Esophagus squamous epithelium (tissue), 5 donors: ENCODE measurements at places on chromosomes 6 and 20.

DNA sequence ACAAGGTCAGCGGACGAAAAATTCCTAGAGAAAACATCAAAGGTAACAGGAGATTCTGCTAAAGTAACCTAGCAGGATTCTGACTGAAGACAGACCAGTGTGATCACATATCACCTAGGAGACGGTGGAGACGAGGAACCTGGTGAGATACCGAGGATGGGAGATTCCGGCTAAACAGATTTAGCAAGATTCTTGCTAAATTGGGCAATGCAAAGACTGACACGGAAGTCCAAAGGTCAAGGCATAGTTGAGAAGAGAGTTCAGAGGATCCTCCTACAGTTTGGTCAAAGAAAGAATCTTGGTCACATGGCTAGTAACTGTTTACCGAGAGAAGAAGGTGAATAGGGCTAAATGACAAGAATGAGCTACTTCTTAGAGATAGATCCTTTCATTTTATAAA is 61.1 kb downstream of the TMEM170B start:
- no peak for DNase-seq

DNA sequence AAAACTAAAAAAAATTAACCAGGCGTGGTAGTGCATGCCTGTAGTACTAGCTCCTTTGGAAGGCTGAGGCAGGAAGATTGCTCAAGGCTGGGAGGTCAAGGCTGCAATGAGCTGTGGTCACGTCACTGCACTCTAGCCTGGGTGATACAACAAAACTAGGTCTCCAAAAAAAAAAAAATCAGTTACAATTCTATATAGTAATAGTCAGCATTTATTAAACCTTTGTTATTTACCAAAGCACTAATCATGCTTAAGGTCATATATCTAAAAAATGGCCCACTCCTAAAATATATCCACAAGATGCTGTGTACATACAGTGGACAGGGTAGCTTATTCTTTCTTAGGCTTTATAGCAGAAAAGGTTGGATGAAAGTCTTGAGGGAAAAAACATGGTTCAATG is 152.4 kb downstream of the TFAP2A start:
- no peak for DNase-seq

DNA sequence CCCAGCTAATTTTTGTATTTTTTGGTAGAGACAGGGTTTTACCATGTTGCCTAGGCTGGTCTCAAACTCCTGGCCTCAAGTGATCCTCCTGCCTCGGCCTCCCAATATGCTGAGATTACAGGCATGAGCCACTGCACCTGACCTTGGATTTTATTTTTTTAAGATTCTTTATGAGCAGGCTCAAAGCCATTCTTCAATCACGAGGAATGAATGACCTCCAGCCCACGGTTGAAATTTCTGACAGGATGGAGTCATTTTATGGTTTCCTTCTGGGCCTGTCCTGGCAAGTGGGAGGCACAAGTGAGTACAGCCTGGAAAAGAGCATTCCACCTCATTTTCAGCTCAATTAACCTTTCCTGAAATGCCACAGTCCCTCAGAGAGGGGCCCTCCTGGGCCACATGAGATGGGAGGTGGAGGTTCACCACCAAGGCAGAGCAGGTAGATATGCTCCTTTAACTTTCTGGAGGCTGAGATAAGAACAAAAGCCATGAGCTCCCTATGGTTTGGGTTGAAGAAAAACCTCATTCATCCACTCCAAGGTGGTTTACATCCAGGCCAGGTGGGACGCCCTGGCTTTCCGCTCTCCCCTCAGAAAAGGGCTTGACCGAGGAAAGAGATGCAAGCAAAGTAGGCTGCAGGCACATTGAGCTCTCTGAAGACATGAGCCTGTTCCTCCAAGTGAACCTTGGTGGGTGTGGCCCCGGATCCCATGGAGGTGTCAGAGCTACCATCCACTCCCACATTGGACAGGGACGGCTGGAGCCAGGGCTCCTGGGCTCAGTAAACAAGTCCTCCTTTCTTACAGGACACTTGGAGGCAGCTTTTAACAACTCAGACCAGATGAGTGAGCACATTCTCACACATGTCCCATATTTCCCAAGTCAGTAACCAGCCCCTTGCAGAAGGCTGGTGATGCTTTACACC is 208.5 kb upstream of the SSTR4 start:
- no peak for DNase-seq

DNA sequence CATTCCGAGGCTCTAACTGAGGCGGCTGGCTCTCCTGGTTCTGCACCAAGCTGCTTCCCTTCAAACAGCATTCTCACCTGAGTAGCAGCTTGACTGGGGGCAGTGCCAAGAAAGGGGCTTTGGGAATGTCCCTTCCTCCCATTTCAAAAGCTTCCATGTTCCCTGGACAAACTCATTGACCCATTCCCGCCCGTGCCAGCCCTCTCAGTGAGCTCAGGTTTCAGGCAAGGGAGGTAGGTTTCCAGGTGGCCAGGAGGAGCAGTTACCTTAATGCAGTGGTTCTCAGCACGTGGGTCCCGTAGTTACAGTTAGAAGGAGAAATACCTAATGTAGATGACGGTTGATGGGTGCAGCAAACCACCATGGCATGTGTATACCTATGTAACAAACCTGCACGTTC is 135.2 kb downstream of the ELOVL4 start:
- no peak for DNase-seq

DNA sequence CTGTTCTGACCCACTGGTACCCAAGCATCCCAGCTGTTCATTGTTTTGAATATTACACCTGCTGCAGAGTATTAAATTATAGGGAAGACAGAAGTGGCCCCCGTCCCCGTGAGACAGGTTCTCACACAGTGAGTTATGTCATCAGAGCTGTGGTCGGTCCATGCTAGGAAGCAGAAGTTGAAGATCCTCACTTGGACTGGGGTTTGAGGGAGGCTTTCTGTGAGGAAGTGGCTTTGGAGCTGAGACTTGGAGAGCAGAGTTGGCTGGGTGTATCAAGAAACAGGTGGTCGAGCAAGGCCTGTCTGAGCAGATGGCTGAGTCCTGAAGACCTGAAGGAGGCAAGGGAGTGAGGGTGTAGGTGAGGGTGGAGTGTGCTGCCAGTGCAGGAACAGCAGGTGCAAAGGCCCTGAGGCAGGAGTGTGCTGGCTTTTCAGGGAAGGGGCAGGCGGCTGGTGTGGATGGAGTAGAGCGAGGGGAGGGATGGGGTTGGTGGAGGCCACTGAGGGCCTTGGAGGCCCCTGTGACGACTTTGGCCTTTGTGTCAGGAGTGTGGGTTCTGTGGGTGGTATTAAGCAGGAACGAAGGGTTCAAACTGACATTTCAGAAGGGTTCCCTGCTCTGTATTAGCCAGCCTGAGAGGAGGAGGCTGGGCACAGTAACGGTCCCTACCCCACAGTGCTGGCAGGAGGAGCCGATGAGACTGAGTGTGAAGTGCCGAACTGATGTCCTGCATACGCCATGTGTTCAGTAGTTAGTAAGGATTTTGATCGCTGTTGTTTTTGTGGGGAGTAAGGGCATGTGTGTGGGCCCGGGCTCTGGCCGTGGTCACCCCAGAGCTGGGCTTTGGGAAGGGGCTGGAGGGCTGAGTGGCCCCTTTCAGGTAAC is 11.8 kb downstream of the SRC start:
- no peak for DNase-seq

DNA sequence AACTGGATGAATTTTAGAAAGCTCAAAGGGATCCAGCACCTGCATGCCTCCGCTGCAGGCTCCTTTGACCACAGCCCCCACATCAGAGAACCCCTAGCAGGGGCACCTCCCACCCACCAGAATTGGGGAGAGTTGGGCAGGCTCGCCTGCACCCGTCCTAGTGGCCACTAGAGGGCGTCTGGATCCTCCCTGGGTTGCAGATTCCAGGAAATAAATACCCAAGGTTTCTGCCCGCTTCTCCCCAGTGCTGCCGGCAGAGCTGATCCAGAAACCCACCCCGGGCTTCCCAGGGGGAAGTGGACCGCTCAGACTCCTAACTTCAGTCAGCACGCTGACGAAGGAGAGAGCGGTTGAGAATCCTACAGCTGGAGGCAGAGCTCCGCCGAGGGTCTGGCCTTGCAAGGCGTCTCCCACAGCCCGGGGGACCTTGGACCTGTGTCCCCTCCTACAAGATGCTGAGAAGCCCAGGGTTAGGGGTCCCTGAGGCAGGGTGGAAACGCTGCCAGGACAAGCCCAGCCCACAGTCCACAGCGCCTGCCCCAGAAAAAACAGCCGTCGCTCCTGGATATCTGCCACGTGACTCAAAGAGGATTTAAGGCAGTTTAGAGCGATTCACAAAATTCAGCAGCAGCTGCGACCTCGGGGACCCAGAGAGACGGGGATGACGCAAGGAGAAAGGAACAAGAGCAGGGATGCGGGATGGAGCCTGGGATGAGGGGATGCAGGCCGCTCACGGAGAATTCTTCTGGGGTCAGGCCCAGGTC is 32.6 kb upstream of the PHACTR3 start:
- no peak for DNase-seq

GRCh38 chr20:56634307-56634706 is 5.2 kb downstream of the TFAP2C start:
- no peak for DNase-seq

DNA sequence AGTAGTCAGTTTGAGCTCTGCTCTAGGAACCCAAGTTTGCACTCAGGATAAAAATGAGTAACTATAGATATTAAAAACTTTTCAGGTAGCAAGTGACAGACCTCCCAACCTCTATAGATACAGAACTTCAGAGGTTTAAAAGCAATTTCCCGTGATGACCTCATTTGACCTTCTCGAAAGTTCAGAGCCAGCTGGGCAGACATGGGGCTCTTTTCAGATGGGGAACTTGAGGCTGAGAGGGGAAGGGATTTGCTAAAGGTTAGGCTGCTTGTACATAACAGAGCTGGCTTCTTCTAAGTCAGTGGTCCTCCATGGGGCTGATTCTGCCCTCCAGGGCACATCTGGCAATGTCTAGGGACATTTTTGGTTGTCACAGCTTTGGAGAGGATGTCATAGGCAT is 58.8 kb upstream of the ZNF831 start:
- DNase-seq, result no peak

GRCh38 chr6:80209430-80209829 is 103.0 kb downstream of the BCKDHB start:
- DNase-seq, result no peak

- no peak for DNase-seq
Measured at GRCh38 chr6:21277601-21278374, 315.8 kb upstream of the SOX4 start.

DNA sequence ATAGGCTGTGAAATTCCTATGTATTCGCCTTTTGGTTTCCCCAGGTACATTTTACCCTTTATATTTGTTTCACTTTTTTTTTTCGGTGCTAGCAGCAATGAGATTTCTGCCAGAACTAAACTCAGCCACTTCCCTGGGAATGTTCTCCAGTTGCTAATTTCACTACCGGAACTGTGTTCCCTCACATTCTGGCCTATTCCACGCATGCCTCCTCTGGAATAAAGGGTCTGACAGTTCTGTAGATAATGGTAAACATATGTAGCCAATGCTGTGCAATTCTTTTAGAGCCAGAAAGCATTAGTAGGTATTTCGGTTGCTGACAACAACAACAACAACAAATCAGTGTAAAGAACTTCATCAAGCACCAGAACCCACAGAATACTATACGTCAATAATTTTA is 96.1 kb upstream of the TBX18 start:
- DNase-seq, result no peak

DNA sequence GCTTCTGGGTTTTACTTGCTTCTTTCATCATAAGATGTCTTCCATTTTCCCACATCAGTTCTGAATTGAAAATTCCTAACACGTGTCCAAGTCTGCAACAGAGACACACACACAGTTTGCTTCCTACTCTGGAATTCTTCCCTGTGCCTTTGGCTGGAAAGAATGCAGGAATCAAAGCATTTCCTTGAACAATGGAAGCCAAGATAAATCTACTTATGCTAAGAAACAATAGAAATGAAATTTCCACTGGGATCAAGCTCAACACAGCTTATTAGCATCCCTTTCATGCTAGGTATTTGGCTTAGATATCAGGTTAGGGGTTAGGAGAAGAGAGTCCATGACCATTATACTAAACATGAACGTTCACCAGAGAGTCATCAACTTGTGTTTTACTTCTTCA is 101.1 kb upstream of the SCAF8 start:
- no peak for DNase-seq

DNA sequence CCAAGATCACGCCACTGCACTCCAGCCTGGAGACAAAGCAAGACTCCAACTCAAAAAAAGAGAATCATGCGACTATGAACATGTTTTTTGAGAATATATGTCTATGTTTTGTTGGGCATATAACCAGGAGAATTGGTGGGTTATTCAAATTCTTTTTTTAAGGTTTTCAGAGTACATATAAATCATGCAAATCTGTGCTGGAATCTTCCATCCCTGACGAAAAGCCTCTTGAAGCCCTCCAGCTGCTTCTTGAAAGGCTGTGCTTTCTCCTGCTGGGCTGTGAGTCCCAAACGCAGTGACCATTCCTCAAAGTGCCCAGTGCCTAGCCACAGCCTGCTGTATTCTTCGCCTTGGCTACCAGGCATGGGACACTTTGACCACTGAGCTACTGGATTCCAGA is 9.2 kb upstream of the RAB22A start:
- no peak for DNase-seq

DNA sequence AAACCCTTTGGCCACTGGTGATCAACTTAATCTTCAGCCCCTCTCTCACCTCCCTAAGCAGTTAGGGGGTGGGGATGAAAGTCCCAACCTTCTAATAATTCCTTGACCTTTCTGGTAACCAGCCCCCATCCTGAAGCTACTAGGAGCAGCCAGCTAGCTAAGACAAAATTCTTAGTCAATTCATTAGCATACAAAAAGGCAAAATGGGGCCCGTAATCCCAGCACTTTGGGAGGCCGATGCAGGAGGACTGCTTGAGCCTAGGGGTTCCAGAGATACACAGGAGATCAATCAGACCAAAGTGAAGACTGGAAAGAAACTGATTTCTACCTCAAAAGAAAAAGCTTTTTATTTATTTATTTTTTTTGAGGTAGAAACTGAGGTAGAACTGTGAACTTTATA is 1.8 kb downstream of the ASCC3 start:
- no peak for DNase-seq

DNA sequence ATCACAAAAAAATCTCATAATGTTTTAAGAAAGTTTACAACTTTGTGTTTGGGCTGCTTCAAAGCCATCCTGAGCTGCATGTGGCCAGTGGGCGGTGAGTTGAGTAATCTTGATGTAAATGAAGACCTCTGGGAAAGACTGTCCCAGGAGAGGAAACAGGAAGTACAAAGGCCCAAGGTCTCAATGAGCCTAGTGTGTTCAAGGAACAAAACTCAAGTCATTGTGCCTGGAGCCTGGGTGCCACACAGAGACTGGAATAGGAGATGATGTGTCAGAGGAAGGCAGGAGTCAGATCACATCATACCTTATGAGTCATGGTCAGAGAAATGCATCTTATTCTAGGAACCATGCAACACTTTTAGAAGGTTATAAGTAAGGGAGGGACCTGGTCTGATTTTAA is 51.5 kb downstream of the COL19A1 start:
- no peak for DNase-seq

GRCh38 chr6:169070506-169071176 is 183.0 kb downstream of the THBS2 start:
- DNase-seq, result no peak

GRCh38 chr6:33431880-33432541 is 12.1 kb downstream of the SYNGAP1 start:
- DNase-seq, result no peak

- no peak for DNase-seq
Measured at GRCh38 chr20:50339466-50339901, 148.9 kb downstream of the CEBPB start.

- DNase-seq, result no peak
Measured at GRCh38 chr6:41939176-41939847, 2.3 kb downstream of the CCND3 start.
